ENCODE measurements at places on chromosomes 11 and 22.

- no peak for DNase-seq
These were observed 41.2 kb upstream of the ALX4 start for GRCh38 chr11:44351006-44351660.

DNA sequence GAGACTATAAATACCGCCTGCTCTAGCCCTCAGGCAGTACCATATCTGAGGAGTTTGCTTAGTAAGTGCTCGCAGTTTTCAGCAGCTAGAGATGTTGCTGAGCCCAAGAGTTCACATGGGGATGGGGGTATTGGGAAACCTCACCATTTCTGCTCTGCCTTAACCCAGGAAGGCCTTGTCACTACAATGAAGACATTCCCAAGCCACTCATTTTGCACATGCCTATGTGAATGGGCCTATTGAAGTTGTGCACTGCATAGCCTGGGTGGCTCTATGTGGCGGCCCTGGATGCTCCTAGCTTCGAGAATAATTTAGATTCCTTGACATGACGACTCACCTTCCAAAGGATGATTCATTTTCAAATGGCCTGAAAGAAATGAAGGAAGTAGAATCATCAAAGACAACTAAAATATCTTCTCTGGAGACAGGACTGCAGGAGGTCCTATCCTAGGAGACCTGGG lies 163.4 kb downstream of the ADAMTS15 start:
- DNase-seq = no peak

GRCh38 chr11:119901657-119902577 lies 172.9 kb upstream of the NECTIN1 start:
- DNase-seq = no peak

DNA sequence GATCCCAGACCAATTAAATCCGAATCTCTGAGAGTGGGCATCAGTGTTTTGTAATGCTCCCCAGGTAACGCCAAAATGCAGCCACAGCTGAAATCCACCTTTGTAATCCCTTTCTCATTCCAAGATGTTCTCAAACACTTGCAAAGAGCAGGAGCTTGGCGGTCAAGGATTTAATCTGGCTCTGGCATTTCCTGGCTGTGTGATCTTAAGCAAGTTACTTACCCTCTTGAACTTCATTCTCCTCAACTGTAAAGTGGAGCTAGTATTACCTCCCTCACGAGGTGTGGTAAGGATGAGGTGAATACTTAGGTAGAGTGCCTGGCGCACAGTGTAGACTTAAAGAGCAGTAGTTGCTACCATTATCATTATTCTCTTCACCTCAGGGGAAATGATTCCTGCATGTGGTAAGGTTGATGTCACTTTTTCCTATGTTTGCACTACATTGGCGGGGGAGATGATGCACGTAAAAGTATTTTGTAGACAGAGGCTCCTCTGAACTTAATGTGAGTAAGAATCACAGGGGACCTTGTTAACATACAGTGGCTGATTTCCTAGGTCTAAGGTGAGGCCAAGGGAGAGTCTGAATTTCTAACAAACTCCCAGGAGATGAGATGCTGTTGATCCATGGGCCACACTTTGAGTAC lies 210.4 kb upstream of the PITPNB start:
- DNase-seq = no peak

DNA sequence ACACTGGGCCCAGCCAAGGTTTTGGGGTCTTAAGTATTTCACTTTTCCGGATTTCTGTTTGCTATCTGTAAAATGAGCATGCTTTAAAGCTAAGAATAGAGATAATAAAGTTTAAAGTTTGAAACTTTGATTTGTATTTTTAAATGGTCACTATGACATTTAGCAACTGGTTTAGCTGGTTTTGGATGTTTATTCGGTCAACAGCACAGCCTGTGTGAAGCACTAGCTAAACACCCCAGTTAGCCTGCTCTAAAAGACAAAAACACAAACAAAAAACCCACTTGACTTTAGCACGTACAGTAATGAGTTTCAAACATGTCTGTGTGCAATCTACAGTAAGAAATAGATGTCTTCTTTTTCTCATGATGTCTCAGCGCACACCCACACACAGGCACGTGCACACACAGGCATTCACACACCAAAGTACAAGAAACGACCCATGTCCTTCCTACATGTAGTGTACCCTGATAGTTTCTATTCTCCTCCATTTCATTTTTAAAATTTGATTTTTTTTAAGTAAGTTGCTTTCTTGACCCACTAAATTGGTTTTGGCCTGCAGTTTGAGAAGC lies 29.4 kb downstream of the SLC1A2 start:
- DNase-seq = no peak

DNA sequence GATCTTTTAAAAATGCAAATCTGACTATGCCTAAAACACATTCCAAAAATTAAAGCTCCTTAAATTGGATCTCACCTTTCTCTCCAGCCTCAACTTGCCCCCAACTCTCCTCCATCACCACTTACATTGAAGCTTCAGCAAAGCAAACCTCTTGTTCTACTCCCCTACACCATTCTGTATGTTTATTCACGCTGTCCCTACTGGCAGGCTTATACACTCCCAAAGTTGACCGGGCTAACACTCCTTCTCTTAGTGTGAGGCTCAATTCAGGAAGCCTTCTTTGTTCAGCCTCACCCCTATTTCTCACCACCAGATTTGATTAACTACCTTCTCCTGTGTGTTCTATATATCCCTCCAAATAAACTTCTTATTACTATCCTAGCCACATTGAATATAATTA lies 1.8 kb upstream of the GDPD4 start:
- DNase-seq = no peak

DNA sequence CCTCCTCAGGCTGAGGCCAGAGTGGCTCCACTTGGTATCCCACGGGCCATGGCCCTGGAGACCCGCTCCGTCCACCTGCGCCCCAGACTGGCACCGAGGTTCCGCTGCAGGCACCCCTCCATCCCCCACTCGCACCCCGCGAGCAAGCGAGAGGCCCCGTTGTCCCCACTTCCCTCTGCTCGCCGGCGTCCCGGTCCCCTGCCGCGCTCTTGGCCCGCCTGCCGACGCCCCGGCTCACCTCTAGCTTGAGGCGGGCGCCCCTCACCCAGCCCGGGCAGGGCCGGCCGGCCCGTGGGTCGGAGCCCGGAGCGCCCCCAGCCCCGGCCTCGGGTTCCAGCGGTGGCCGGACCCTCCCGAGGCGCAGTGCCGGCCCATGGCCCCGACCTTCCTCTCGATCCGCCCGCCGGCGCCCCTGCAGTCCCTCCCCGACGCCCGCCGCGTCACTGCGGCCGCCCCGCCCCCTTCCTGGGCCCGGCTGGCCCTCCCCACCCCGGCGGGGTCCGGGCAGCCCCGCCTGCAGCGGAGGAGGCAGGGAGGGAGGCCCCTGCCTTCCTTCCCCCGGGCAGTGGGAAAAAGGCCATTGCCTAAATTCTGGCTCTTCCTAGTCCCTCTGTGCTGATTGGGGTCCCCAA lies at the start of gene PITPNM1:
TSS of gene PITPNM1 (minus strand) at position 414 of the 632 bp plus-strand sequence. CDS start 1,183 bp downstream, outside the sequence.
- DNase-seq = peak; percentile 87

DNA sequence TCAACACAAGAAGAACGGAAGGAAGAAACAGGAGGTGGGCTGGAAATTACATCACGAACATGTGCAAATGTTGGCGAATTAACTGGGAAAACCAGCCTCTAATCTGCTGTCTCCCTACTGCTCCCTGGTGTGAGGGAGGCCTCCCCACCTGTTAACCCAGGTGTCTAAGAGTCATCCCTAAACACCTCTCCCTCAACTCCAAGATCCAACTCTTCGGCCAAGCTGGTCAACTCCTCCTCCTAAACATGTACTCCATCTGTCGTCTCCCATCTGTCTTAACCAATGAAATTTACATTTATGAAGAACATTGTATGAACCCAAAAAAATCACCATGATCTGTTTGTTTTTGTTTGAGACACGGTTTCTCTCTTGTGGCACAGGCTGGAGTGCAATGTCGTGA lies 154.2 kb downstream of the LARGE1 start:
- no peak for DNase-seq

DNA sequence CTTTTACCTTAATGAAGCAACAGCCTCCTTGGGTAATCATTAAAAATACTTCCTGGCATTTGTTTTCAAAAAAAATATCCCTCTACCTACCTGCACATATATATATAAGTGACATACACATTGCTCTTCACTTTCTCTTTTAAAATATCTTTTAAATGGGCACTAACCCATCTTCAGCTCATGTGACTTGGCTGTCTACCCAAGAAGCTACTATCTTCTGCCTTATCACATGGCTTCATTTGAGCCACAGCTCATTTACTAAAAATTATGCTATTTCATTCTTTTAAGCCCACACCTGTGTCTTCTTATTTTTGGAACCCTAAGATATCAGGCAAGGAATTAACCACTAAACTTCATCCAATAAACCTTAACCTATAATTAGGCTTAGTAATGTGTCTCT lies 37.0 kb upstream of the SOX6 start:
- no peak for DNase-seq

GRCh38 chr11:824292-824880 lies 3.3 kb upstream of the CRACR2B start:
- DNase-seq = no peak

DNA sequence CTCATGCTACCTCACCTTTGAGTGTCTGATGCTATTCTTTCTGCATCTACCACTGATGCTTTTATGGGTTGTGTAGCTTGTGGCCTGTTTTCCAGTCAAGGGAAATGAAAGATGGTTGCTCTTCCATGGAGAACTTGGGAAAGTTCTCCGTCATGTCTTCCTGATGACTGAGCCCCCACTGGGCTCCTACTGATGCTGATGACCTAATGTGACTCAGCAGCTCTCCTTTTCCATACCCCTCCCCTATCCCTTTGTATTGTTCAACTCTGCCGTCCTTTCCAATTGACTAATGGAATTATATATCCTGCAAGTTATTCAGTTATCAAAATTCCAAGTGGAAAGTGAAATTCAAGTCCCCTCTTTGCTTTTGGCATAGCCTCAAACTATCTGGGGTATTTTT lies 44.7 kb downstream of the REXO2 start:
- no peak for DNase-seq

DNA sequence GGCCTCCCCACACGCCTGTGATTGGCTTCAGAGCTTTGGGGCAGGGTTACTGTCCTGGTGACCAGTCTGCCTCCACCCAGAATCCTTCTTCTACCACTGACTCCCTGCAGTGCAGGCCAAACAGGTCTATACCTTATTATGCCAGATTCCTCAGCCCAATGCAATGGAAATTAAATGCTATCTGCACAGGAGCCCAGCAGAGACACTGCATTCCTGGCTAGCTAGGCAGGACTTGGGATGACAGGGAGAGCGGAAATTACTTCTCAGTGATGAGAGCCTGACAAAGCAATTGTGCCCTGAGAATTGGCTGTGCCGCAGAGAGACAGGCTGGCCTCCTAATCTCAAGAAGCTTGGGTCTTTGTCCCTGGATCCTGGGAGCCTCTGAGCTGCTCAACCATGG lies 143.8 kb upstream of the NCAM1 start:
- no peak for DNase-seq

All from heart right ventricle (tissue), 16 donors.